ENCODE measurements at places on chromosomes 11 and 22. TPM values are rescaled to one million over a fixed set of nuclear protein-coding genes. Genes with fewer than 3 reads are reported as not detected.

- no peak for DNase-seq
These were observed 83.7 kb downstream of the MYO7A start for GRCh38 chr11:77211594-77212251.

- DNase-seq = no peak
These were observed 67.7 kb downstream of the TMPRSS5 start for GRCh38 chr11:113638376-113638775.

- DNase-seq = no peak
These were observed 126.2 kb downstream of the BCR start for GRCh38 chr22:23306438-23306921.

DNA sequence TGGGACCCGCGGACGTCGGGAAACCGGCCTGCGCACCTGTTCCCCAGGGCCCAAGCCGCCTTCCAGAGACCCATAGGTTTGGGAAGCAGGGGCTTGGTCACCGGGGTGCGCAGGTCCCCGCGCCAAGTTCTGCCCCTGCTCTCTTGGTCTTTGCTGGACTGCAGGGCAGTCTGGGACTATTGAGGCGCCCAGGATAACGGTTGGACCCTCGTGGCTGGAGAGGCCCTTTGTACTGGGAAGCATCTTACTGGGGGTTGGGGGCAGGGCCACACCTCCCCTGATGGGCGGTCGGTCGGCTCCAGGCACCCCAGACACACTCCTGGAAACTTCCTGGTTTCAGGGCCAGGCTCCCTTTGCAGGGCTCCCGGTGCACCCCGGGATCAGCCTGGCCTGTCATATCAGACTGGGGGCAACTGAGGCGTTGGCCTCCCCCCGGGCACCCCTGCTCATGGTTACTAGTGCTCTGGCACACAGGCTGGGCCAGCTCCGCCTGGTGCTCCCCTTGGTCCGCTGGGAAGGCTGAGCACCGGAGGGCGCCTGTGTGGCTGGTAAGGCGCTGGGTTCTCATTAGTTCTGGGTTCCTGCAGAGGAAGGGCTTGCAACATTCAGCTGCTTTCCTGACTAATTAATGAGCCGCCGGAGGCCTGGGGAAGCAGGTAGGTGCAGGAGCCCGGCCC is 1250.5 kb downstream of the BRD1 start:
- no peak for DNase-seq

DNA sequence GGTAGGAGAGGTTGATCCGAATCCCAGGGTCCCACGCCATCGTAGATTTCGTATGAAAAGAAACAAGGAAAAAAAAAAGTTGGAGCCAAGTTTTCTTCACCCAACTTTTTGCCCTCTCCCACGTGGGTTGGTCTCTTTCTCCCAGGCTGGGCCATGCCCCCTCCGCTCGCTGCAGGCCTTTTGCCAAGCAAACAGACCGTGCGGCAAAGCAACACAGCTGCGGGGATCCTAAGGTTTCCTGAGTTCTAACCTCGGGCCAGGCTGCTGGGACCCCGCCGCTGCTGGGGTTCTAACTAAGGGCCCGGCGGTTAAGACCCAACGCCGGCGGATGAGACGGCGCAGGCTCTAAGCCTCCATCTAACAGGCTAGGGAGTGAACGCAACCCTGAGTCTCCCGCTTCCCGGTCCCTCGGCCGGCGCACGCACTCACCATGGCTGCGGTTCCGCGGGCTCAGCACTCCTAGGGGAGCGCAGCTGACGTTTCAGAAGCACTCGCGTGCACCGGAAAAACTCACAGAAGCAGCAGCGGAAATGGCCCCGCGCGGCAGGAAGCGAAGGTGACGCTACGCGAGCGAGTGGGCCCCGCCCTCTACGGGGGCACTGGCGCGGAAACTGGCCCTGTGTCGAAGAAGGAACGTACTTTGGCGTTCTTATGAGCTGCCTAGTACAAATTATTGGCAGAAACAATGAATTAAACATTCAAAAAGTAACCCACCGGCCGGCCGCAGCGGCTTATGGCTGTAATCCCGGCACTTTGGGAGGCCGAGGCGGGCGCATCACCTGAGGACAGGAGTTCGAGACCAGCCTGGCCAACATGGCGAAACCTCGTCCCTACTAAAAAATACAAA is at the start of gene SNU13:
Gene SNU13 (minus strand): TSS at position 503 of the 847 bp plus-strand sequence. CDS start 71 bp downstream, at position 432.
- DNase-seq = peak; percentile 96

GRCh38 chr11:68546555-68546954 is 86.0 kb downstream of the PPP6R3 start:
- peak; percentile 54 for DNase-seq

DNA sequence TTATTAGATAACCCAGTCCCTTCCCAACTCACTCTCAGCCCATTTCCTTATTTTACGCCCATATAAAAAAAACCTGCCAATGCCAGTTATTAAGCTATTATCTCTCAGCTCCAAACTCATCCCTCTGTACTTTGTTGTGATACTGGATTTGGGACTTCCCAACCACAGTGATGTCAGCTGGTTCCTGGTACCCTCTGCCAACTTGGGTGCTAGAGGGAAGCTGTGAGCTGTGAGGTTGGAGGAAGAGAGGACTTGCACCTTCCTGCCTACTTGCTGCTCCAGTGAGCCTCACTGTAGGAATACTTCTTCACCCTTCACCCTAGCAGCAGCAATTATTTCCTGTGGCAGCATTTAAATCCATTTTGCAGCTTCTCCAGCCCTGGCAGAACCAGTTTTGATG is 19.2 kb upstream of the CSF2RB start:
- no peak for DNase-seq

DNA sequence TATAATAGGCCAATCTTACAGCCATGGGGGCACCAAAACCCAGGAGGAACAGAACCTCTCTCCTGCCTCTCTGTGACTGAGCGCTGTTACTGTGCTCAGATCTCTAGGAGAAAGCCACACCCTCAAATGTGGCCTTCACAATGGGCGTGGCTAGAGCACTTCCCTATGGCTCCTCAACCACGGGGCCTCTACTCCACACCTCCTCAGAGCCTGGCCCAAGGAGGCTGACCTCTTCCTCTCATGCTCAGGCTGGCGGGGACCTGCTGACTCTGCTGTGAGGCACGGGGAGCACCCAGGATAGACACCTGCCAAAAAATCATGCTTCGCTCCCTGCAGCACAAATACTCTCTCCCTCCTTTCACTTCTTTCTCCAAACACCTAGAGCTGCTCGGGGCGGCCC is 41.0 kb downstream of the C11orf58 start:
- DNase-seq = no peak

DNA sequence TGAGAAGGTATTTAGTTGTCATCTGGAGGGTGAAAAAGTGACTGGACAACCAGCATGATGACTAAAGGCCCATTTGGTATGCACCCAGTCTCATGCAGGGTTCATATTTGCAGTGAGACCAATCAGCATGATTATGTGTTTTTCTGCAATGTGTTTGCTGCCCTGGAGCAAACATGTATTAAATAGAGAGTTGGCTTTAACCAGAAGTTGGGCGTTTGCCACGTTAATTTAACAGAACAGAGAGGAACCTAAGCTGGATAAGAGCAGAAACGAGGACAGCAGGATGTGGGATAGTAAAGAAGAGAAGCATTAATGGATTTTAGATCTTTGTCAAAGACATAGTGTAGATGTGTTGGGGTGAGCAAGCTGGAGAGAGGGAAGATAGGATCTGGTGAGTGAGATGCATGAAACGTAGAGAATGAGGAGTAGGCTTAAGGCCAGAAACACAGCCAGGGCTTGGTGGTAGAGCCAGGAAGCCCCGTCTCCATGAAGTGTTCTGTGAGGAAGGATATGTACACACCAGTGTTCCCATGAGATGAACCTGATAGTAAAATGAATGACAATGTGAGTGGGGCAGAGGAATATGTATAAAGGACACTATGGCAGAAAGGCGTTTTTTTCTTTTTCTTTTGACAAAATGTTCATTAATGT is 164.0 kb upstream of the PDGFD start:
- DNase-seq = no peak

- no peak for DNase-seq
These were observed 1.1 kb upstream of the RPLP2 start for GRCh38 chr11:808427-809286.

GRCh38 chr11:117836077-117836960 is 11.8 kb upstream of the FXYD2 start:
- DNase-seq = no peak

DNA sequence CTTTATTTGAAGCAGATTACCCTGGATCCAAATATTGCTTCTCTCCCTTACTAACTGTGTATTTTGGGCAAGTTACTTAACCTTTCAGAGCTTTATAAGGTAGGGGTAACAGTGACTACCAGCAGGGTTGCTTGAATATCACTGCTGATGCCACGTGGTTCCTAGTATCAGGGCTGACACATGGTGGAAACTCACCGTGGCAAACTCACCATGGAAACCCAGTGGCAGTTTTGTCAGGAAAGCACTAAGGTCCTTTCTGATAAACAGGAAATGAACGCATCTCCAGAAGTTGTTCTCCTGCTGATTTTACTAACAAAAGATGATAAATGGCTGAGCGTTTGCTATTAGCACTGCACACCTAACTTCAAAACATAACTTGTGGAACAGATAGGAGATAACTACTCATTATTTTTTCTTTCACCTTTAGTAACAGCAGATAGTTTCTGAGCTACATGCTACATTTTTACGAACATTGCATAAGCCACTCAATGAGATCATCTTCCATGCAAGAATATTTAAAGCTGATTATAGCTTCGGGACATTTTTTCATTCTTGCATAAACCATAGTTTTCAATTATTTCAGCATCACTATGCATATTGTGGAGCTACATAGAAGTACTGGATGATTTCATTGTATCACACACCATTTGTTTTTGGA is 59.7 kb upstream of the RAG2 start:
- peak; percentile 17 for DNase-seq

- no peak for DNase-seq
These were observed 639.6 kb downstream of the BRD1 start for GRCh38 chr22:49188091-49188490.

DNA sequence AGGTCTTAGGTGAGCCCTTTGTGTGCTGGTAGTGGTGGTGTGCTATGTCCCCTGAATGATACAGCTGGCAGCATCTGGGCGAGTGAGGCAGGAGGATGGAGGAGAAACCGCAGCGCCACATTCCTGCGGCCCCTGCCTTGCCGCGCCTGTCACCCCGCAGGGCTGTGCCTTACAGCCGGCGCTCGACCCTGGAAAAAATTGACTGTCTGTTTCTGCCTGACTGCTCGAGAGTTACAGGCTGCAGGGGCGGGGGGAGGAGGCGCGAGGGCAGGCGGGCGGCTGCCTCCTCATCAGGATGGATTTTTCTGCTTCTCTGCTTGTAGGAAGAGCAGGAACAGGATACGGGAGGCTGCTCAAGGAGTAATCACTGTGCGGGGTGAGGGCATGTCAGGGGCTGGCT is 443.4 kb downstream of the MIAT start:
- no peak for DNase-seq

GRCh38 chr11:13149991-13150390 is 127.6 kb upstream of the BMAL1 start:
- DNase-seq = no peak

- no peak for DNase-seq
These were observed 86.8 kb downstream of the DEPDC5 start for GRCh38 chr22:31840585-31840984.

GRCh38 chr11:737366-737765 is 9.9 kb upstream of the TALDO1 start:
- DNase-seq = no peak

GRCh38 chr22:36577019-36577418 is 48.1 kb upstream of the EIF3D start:
- no peak for DNase-seq

- DNase-seq = no peak
These were observed 24.8 kb upstream of the CALCB start for GRCh38 chr11:15048616-15049015.

DNA sequence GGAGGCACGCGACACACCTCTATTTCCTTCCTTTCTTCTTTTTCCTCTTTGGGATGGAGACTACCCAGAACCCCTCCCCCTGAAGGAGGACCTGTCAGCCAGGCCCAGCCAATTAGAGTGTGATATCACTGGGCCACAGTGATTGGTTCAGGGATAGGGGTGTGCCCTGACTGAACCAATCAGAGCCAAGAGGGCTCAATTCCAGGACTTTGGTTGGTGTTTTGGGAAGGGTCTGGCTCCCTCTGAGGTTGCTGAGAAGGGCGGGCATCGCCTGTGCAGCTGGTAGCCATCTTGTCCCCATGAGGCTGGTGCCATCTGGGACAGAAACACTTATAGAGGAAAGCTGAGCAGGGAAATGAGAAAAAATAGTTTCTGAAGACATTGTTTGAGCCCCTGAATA is 71.4 kb downstream of the CHST1 start:
- DNase-seq = peak; percentile 8

DNA sequence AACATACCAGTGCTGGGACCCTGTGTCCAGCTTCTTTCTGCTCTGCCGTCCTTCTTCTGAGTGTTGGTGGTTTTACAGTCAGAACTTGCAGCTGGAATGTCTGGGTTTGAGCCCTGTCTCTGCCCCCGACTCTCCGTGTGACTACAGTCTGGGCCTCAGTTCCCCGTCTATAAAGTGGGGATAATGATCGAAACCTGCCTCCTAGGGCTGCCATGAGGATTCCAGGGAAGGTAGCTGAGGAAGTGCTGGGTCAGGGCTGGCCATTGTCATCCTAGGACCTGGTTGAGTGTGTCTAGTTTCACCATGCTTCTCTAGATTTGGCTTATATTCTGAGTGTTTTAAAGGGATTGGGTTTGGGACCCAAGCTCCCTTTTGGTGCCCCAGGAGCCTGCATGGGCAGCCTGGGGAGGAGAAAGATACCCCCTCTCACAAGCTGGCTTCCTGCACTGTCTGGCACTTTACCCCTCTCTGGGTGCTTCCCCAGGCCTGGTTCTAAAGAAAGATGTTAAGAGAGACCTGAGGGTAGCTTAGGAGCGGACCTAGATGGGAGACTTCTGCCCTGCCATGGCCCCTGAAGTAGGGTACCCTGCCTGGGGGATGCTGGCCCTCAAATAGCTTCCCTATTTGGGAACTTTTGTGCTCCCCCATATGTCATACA is 49.9 kb downstream of the TSPAN18 start:
- no peak for DNase-seq

CST6 gene
- total RNA-seq = 0.64 TPM

GDPD4 gene
- not detected for total RNA-seq

TREH gene
- not detected for total RNA-seq

KIF18A gene
- total RNA-seq = 8.7 TPM

PLAAT2 gene
- not detected for total RNA-seq

DMC1 gene
- 0.90 TPM for total RNA-seq

SCGB1D2 gene
- not detected for total RNA-seq

SDHD gene
- total RNA-seq = 179 TPM

C11orf42 gene
- not detected for total RNA-seq

LRRN4CL gene
- total RNA-seq = 0.51 TPM

SPA17 gene
- total RNA-seq = 3.5 TPM
